Neural progenitor cell (in vitro differentiated cells): ENCODE measurements at places on chromosomes 1 and 21. TPM values are rescaled to one million over a fixed set of nuclear protein-coding genes. Genes with fewer than 3 reads are reported as not detected.

Gene HES5
- total RNA-seq: 6.4 and 28.2 TPM in 2 replicates

Gene TDRD5
- total RNA-seq: 0.09 TPM in 2 replicates

Gene CCDC24
- 3.3 and 13.5 TPM in 2 replicates for total RNA-seq

Gene CR1
- not detected in 2 replicates for total RNA-seq

DNA sequence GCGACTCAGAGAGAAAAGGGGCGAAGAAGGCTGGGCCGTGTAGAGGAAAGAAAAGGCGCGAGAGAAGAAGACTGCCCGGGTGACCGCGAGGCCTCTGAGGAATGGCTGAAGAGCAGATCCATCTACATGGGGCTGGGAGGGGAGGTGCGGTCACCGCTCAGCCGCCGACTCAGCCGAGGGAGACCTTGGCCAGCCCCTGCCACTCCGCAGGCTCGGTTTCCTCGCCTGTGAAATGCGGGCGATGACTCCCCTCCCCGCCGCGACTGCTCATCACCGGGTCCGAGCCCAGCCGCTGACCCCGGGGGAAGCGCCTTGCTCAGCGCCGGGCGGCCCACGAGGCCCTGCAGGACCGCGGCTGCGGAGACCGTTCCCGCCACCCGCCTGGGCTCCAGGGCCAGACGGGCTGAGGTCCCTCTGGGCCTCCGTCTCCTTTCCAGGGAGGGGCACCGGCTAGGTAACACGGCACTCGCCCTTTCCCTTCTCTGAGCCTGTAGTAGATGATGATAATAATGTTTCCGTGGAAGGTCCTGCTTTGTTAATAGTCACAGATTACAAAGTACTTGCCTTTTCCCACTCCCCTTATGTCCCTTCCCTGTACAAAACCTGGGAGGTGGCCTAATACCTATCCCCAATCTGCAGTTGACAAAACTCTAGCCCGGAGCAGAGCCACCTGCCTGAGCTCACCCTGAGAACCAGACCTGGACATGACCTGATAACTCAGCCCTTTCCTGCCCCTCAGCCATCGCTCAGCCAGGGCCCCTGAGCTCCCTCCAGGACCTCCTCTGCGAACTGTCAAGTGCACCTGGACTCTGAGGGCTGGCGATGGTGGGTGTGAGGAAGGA is 1.6 kb upstream of the BSND start:
- peaks cover 14% of the 10 kb centered on the region for H3K4me1 ChIP-seq
- DNase-seq: peak; percentile 48

DNA sequence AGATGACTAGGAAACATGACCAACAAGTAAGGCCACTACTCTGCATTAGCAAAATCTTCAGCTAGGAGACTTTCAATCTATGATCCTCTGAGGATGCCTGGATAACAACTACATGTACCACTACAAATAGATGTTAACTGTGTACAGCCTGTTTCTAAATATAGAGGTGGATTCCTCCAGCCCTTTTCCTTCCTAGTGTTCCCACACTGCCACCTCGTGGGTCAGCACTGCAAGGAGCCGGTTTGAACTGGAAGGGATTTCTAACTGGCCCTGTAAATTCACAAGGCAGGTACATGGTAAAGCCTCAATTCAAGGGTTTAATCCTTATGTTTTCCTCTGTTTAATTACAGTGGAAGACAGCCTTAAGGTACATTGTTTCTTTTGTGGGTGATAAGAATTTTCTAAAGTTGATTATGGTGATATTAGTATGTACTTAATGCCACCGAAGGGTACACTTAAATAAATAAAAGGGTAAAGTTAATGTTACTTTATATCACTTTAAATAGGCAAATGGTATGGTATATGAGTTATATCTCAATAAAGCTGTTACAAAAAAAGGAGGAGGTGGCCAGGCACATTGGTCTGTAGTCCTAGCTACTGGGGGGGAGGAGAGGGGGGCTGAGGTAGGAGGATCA is 14.4 kb downstream of the SMYD3 start:
- H3K27me3 ChIP-seq: no peaks in the 10 kb centered on the region
- DNase-seq: peak; percentile 81
- H3K27ac ChIP-seq: no peak overlapping the region
- H3K4me1 ChIP-seq: peaks cover 6% of the 10 kb centered on the region

- peak; percentile 94 for DNase-seq
- H3K27me3 ChIP-seq: peaks cover 52% of the 10 kb centered on the region
- H3K4me1 ChIP-seq: peaks cover 14% of the 10 kb centered on the region
- H3K36me3 ChIP-seq: no peaks in the 10 kb centered on the region
- H3K27ac ChIP-seq: peak overlapping the region; percentile 98
Observed at GRCh38 chr1:83999316-83999819, 436 bp upstream of the TTLL7 start.

DNA sequence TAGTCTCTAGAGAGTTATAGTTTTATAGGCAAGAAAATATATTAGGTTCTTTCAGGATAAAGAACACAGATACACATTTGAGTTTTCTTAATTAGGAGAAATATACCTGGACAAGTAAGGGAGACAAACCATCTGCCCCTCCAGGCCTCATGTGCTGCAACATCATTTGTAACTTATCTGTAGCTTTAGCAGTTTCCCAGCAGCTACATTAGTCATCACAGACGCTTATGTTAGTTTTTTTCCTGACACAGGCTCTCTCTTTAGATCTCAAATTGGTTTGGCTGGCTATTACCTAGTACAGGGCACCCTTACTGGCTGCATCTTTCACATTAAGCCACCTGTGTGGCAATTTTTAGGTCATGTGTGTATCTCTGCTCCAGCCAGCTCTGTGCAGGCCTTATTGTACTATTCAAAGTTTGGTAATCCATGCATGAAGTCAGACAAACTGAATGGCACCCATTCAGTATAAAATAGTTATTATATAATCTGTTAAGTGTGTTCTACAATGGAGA is 25.9 kb downstream of the GNPAT start:
- no peaks in the 10 kb centered on the region for H3K27me3 ChIP-seq
- peaks cover 8% of the 10 kb centered on the region for H3K36me3 ChIP-seq
- no peak overlapping the region for H3K4me3 ChIP-seq

GRCh38 chr1:212737559-212737958 is 37.9 kb upstream of the BATF3 start:
- H3K4me3 ChIP-seq: no peak overlapping the region
- no peaks in the 10 kb centered on the region for H3K36me3 ChIP-seq
- H3K27ac ChIP-seq: no peak overlapping the region

DNA sequence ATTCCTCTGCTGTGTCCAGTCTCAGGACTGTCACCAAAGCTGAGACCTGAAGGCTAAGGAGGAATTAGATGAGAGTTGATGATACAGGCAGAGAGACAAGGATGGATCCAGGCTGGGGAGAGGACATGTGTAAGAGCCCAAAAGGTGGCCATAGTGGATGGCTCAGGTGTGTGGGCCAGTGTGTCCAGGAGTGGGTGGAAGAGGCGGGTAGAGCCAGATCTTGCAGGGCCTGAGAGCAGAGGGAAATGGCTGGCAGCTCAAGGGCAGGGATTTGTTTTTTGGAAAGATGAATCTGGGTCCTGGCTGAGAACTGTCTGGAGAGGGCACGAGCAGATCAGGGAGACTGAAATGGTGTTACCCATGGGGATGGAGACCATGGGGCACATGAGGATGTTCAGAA is 38.1 kb downstream of the AZIN2 start:
- H3K36me3 ChIP-seq: no peaks in the 10 kb centered on the region
- H3K27ac ChIP-seq: no peak overlapping the region
- H3K27me3 ChIP-seq: no peaks in the 10 kb centered on the region
- no peaks in the 10 kb centered on the region for H3K4me1 ChIP-seq
- DNase-seq: no peak

DNA sequence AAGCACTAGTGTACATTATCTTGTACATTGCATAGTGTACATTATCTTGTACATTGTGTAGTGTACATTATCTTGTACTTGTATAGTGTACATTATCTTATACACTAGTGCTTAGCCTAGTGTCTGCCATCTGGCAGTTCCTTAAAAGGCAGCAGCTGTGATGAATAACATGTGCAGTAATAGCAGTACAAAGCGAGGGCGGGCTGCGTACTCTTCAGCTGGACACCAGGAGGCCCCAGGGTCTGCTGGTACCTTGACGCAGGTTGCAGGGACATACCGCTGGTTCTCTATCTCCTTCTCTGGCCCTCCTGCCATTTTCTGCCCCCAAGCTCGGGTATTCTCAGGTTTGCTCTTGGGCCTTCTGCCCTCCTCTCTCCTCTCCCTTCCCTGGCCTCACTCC is 149.6 kb downstream of the SEC16B start:
- no peak overlapping the region for H3K27ac ChIP-seq
- no peak overlapping the region for H3K4me3 ChIP-seq
- no peak for DNase-seq

GRCh38 chr1:67441183-67441582 is 11.0 kb upstream of the SERBP1 start:
- H3K27me3 ChIP-seq: no peaks in the 10 kb centered on the region
- H3K36me3 ChIP-seq: no peaks in the 10 kb centered on the region
- no peak for DNase-seq
- H3K4me3 ChIP-seq: no peak overlapping the region
- H3K4me1 ChIP-seq: no peaks in the 10 kb centered on the region

DNA sequence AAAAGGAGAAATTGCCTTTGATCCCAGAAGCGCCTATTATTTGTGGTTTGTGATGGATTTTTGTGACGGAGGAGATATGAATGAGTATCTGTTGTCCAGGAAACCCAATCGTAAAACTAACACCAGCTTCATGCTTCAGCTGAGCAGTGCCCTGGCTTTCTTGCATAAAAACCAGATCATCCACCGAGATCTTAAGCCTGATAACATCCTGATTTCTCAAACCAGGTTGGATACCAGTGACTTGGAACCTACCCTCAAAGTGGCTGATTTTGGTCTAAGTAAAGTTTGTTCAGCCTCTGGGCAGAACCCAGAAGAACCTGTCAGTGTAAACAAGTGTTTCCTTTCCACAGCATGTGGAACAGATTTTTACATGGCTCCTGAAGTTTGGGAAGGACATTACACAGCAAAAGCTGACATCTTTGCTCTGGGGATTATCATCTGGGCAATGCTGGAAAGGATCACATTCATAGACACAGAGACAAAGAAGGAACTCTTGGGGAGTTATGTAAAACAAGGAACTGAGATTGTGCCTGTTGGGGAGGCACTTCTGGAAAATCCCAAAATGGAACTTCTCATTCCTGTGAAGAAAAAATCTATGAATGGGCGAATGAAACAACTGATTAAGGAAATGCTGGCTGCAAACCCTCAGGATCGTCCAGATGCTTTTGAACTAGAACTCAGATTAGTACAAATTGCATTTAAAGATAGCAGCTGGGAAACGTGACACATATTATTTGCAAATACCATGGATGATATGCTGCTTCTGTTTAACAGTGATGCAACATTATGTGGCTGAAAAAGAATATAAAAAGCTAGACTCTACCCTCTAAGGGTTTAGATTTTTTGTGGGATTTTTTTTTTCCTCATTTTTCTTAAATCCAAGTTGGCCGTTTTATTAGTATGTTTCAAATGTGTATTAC is 10.5 kb downstream of the PDIK1L start:
- H3K36me3 ChIP-seq: peaks cover 7% of the 10 kb centered on the region
- H3K27ac ChIP-seq: no peak overlapping the region
- H3K4me1 ChIP-seq: no peaks in the 10 kb centered on the region
- no peak for DNase-seq

GRCh38 chr21:26982767-26983166 is 15.9 kb upstream of the ADAMTS5 start:
- no peaks in the 10 kb centered on the region for H3K4me1 ChIP-seq
- H3K27me3 ChIP-seq: no peaks in the 10 kb centered on the region
- no peak for DNase-seq
- H3K4me3 ChIP-seq: no peak overlapping the region

DNA sequence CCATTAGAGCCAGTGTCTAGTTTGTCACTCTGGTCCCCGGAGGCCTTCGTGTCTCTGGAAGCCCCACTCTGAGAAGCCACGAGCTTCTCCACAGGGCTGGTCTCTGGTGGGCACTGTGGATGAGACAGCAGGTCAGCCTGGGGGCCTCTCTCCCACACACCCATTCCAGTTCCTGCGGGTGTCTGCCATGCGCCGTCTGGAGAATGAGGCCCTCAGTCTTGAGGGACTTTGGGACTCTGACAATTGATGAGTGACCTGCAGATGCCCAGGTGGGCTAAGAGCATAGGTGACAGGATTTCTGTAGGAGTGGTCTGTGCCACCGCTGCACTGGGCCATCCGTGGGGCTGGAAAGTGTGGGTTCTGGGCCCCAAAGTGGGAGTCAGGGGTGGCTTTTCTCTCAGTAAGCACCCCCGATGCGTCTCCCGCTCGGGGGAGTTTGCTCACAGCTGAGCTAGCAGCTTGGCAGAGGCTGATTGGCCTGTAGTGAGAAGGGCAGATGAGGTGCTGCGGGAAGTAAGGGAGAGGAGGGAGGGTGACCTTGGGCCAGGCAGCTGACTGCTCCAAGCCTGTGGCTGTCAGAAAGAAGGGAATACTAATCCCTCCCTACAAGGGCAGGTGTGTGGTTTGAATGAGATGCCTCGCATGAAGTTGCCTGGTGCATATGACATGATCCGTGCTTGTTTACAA is 26.4 kb downstream of the LHX4 start:
- H3K27ac ChIP-seq: no peak overlapping the region
- H3K27me3 ChIP-seq: no peaks in the 10 kb centered on the region
- peaks cover 8% of the 10 kb centered on the region for H3K4me1 ChIP-seq
- H3K4me3 ChIP-seq: no peak overlapping the region
